Activated CD8-positive, alpha-beta memory T cell treated with anti-CD3 and anti-CD28 coated beads for 1 hour (primary cell): ENCODE measurements at places on chromosomes 12 and 14.

DNA sequence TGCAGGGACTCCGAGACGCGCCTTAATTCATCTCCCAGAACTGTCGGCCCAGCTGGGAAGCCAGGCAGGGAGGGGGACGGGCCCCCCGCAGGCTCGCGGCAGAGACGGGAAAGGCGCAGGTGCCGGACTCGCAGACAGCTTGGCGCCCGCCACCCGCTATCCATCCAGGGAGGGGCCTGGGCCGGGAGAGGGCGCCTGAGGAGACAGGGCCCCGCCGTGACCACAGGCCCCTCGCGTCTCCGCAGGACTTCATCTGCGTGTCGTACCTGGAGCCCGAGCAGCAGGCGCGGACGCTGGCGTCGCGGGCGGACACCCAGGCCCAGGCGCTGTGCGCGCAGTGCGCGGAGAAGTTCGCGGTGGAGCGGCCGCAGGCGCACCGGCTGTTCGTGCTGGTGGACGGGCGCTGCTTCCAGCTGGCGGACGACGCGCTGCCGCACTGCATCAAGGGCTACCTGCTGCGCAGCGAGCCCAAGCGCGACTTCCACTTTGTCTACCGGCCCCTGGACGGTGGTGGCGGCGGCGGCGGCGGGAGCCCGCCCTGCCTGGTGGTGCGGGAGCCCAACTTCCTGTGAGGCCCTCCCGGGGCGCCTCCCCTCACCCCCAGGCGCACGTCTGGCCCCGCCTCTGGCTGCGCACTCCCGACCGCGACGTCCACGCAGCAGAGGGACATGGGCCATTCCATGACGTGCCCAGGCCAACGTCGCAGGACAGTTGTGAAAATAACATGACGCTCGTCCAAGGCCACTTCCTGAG lies 60.6 kb downstream of the LGMN start:
- DNase-seq = no peak

DNA sequence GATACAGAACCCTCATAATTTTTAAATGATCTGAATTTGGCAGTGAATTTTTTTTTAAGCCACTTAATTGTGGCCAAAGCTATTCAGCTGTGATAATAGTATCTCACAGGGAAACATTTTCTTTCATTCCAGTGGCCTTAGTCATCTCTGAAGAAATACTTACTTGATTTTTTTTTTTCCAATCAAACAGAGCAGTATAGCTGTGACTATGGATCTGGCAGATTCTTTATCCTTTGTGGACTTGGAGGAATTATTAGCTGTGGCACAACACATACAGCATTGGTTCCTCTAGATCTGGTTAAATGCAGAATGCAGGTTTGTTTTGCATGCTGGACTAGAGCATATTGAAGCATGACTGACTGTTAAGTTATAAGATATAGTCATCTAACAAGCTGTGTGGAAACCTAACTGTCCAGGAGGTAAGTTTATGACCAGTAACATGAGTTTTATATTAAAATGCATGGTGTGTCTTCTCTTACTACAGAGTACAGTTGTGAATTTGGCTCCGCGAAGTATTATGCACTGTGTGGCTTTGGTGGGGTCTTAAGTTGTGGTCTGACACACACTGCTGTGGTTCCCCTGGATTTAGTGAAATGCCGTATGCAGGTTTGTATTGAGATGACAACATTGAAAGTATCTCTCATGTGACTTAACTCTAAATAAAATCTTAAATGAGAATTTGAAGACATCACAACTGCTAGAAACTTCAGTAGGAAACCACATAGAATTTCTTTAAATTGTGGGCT lies 1.9 kb downstream of the SLC25A3 start:
- no peak for DNase-seq

DNA sequence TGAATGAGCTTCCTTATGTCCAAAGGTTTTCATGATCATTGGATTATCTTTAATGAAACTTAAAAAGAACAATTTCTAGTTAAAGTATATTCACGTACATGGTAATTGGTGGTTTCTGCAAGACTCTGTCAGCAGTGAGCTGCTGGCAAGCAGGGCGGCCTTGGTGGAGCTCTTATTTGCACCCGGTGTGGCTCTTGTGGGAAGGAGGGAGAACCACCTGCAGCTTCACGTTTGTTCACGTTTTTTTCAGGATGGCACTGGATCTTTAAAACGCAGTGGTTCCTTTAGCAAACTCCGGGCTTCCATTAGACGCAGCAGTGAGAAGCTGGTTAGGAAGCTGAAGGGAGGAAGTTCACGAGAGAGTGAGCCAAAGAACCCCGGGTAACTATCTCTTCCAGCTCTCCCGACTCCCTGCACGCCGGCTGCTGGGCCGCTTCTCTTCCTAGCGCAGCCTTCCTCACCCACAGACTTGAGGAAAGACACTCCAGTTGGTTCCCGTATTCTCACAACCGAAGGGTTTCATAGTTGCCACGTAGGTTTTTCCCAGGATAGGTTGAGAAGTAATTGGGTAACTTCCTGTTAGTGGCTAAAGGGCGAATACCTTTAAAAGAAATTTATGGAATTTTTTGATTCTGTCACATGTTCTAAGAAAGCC lies 28.3 kb downstream of the XRCC3 start:
- no peak for DNase-seq

GRCh38 chr12:24482882-24483604 lies 465.9 kb downstream of the BCAT1 start:
- no peak for DNase-seq

DNA sequence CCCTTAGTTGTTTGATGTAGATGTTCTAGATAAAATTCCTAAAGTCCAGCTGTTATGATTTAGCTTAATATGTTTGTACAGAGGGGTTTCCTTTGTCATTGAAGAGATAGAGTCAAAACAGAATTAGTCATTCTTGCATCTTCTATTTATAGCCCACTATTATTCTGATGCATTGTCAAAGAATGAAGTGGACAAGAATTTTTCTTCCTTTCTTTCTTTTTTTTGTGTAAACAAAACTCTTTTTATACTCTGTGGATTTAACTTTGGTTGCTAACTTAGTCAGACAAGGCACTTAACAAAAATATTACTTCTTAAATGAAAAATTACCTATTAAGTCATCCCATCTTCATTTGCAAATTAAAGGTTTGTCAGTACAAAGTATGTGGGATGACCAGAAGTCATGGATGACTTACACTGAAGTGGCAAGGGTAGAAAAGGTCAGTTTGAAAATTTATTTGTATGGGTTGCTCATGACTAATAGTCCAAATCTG lies 215.6 kb upstream of the DDHD1 start:
- DNase-seq = no peak

DNA sequence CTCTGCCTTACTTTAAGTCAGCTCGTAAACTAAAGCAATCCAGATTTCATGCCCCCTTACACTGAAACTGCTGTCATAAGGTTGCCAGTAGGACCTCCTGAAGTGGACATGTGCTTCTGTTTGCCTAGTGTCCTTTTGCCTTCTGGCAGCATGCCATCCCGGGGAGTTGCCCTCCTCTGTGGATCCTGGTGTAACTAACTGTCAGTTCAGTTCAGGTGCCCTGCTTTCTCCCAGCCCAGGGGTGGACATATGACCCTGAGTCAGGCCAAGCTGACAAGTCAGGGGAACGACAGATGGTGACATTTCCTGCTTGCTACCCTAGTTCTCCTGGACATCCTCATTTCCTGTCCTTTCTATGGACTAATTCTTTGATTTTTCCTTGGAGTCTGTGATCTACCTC lies 25.6 kb downstream of the AKAP6 start:
- DNase-seq = no peak

- DNase-seq = no peak
These were observed 275.5 kb upstream of the TMEM132C start for GRCh38 chr12:127991485-127991884.

DNA sequence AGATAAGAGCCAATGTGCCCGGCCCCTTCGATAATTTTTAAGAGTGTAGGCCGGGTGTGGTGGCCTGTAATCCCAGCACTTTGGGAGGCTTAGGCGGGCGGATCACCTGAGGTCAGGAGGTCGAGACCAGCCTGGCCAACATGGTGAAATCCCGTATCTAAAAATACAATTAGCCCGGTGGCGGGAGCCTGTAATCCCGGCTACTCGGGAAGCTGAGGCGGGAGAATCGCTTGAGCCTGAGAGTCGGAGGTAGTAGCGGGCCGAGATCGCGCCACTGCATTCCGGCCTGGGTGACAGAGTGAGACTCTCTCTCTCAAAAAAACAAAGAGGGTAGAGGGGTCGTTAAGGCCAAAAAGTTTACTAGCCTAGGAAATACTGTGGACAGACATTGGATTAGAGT lies 2.6 kb downstream of the KRAS start:
- no peak for DNase-seq

GRCh38 chr14:99807413-99808153 lies 14.4 kb downstream of the EML1 start:
- DNase-seq = no peak

- DNase-seq = no peak
These were observed 120.9 kb downstream of the SINHCAF start for GRCh38 chr12:31205054-31205453.

- DNase-seq = no peak
These were observed 986 bp downstream of the TSSK4 start for GRCh38 chr14:24206260-24207103.

- DNase-seq = no peak
These were observed 10.1 kb downstream of the RNASE6 start for GRCh38 chr14:20791187-20791586.

GRCh38 chr12:53255996-53256395 lies 12.1 kb upstream of the ESPL1 start:
- DNase-seq = no peak

DNA sequence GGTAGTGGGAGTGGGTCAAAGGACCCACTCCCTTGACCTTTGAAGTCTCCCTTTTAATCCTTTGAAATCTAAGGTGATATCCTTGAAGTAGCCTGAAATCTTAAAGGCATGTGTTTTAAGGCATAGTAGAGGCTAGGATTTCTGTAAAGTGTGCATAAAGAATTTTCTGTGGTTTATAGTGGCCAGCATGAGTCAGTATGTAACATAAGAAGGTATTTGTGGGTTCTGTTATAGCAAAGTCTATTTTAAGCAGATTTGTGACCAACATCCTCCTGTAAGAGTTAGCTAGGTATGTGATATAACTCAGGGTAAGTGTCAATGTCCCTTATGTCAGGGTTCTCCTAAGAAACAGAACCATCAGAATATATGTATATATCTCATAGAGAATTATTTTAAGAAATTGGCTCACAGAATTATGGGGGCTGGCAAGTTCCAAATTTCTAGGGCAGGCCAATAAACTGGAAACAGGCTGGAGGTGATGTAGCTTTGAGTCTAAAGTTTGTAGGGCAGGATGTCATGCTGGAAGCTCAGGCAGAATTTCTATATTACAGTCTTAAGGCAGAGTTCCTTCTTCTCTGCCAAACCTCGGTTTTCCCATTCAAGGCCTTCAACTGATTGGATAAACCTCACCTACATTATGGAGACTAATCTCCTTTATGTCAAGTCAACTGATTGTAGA lies 18.7 kb upstream of the EPYC start:
- DNase-seq = no peak

GRCh38 chr12:108371801-108372344 lies 32.8 kb upstream of the CMKLR1 start:
- no peak for DNase-seq

- DNase-seq = no peak
These were observed 164.6 kb downstream of the EGLN3 start for GRCh38 chr14:33786091-33786825.

DNA sequence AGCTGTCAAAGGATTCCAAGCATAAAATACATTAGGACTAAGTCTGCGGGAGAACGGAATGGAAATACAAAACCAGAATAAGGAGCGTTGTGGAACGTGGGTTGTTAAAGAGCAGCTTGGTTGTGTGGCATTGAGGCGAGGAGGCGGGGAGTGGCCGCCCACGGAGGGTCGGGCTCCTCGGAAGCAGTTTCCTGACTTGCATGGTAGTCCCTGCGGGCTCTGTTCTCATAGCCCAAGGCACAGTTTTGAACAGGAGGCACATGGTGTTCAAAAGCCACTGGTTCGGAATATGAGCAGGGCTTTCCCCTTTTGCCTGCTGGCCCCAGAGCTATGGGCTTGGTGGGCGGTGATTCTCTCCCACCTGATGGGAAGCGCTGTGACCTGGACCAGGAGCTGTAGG lies 12.2 kb downstream of the DDX51 start:
- DNase-seq = no peak
